Left kidney (tissue), 8 donors: ENCODE measurements at places on chromosomes 7 and 10. TPM values are rescaled to one million over a fixed set of nuclear protein-coding genes. Genes with fewer than 3 reads are reported as not detected.

DNA sequence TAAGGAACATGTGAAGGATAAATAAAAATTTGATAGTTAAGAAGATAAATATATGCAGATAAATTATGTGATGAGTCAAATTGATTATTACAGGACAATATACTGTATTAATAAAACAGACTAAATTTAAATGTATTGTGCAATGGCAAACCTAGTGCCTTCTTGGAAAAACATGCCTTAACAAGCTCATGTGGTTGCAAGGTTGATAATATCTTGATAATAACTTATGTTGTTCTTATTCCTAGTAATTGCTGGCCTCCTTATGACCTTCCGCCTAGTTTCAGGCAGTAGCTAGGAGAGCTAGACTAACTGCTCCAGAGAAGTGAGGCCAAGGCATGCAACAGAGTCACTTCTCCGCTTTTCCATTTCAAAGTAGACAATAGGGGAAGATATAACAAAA lies 7.6 kb upstream of the RAB11FIP2 start:
- DNase-seq: no peak

GRCh38 chr7:42395607-42396006 lies 158.6 kb upstream of the GLI3 start:
- DNase-seq: no peak

GRCh38 chr7:152085131-152085530 lies 59.7 kb downstream of the GALNT11 start:
- DNase-seq: no peak

Gene HOXA4
- 28.6 TPM for polyA plus RNA-seq

DNA sequence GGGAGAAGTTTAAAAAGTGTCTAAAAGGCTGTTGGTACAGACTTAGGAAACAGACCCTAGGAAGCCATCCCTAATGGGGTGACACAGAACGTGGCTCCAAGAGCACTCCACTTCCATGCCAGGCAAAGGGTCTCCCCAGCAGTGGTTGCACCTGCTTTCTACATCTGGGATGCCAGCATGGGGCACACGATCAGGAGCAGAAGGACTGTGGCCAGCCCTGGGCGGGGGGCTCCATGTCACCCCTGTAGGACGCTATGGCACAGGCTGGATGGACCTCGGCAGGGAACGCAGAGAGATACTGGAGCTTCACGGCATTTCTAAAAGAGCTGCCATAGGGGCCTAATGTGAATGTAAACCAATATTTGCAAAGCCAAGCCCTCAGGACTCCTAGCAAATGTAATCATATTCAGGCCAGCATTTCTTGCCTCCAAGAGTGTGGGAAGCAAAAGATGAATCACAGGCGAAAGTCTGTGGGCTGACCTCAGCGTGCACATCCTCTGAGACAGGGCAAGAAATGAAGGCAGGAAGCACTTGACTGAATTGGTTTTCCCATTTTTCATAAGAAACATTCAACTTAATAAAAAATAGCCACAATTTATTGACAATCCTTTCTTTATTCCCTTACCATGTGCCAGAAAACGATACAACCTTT lies 93.9 kb downstream of the ATXN7L1 start:
- DNase-seq: no peak
